ENCODE measurements at places on chromosomes 4 and X.

GRCh38 chrX:1587161-1587560 lies 4.2 kb upstream of the AKAP17A start:
- no peak for DNase-seq

DNA sequence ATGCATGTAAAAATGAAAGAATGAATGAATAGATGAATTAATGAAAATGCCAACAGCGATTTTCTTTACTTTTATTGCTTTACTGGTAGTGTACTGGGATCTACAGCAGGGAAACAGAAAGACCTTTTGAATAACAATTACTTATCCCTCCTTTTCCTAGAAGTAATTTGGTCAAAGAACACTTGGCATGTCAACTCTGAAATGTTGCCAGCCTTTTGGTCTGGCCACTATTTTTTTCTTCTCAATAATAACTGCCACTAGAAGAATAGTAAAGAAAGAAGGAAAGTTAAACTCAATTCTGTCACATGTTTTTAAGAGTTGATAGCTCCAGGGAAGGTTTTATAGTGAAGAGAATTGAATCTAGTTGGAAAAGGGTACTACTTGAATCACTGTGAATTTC lies 52.9 kb downstream of the EPHA5 start:
- no peak for DNase-seq

DNA sequence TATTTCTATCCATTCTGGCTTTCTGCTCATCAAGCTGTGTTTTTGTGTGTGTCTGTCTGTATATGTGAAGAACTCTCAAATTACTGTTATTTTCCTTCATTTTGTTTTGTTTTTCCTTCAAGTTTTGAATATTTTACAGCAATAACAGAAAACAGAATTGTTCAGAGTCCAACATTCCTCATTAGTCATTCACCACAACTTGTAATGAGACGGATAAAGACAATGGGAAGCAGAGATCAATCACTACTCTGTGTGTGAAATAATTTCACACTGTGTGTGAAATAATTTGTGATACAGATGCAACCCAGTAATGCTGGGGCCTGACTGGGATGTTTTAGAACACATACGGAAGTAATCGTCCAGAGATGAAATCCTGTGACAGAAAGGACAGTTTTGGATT lies 55.2 kb downstream of the HPGD start:
- DNase-seq, result no peak

- no peak for DNase-seq
Measured at GRCh38 chr4:72779241-72779640, 210.2 kb upstream of the ADAMTS3 start.

DNA sequence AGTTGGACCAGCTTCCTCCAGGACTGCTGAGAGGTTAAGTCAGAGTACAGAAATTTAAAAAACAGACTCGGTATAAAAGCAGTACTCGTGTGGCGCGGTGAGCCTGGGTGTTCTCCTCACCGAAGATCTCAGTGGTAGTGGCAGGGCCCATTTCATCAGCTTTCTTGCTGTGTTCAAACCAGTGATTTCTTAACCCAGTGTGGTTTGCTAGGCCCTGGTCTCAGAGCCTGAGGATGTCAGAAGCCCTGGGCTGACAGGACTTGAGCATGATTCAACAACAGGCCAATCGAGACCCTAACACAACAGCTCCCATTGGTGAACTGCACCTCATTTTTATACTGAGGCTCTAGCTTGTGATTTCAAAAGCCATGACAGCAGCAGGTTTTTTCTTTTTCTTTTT lies 23.2 kb downstream of the PRIMPOL start:
- no peak for DNase-seq

DNA sequence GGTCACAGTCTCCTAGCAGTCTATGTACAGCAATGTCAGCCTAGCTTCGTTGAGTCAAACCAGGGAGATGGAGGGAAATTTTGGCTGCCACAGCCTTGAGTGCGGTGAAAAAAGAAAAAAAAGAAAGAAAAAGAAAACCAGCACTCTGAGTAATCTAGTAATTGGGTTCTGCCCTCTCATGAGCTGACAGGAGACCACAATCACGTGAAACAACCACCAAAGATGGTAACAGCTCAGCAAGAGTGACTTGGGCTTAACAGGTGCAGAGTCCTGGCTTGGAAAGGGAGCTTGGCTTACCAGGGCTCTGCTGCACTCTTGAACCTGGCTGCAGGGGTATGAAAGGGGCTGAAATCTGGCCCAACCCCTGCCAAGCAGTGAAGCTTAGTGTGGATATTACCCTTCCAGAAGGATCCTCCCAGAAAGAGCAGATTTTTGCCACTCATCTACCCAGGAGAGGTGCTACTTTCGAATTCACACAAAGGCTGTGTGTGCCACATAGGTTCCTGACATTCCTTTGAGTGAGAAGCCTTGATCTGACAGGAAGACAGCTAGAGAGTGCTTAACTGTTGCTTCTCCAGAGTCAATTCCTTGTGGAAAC lies 350.3 kb downstream of the PTTG2 start:
- no peak for DNase-seq

DNA sequence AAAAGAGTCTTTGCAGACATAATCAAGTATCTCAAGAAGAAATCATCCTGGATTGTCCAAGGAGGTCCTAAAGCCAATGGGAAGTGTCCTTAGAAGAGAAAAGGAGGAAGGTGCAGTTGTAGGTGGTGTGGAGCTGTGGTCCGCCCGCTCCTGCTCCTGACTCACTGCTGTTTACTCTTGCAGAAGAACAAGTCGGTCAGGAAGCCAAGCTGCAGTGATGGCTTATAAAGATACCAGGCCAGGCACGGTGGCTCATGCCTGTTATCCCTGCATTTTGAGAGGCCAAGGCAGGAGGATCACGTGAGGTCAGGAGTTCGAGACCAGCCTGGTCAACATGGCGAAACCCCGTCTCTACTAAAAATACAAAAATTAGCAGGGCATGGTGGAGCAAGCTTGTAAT lies 66.4 kb upstream of the ATP6AP2 start:
- no peak for DNase-seq

DNA sequence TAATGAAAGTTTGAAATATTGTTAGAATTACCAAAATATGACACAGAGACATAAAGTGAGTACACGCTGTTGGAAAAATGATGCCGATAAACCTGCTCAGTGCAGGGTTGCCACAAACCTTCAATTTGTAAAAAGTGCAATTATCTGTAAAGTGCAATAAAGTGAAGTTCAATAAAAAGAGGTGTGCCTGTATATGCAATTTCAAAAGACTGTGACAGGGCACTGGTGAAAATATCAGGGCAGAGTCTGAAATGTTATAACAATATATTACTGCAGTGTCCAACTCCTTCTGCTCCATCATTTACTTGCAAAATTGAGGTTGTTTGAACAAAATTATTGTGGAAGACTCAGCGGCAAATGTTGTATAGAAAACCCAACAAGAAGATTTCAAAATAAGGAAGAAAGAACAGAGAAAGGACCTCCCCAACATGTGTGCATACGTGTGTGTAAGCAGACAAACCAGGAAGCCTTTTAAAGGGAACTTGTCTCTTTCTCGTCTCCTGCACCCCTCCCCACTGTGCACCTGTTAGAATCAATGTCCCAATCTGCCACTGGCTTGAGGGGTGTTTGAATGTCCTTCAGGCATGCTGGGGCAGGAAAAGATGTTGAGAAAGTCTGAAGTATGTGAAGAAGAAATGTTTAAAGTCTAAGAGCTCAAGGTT lies 96.2 kb downstream of the MAOB start:
- no peak for DNase-seq

DNA sequence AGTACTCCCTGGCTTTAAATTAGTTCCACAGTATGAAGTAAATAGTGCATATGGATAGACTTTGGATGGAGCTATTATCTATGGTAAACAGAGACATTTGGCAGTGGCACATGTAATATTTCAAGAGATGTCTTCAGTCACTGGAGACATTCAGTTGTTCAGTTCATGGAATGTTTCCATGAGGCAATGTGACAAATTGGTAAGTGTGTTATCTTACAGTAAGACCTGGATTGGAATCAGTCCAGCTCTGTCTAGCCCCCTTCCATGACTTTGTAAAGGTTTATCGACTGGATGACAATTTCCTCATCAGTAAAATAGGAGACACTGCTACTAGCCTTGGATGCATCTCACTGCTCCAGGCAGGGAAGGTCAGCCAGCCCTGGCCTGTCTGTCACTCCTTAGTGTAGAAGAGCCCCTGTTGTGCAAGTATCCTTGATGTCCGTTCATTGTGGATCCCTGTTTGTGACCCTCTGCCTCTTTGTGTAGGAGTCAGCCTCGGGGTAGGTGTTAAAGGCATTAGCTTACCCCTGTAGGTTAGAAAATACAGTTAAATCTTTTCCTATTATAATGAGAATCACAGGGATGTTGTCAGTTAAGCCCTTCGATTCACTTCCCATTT lies 335.9 kb downstream of the ANK2 start:
- DNase-seq, result no peak

- DNase-seq, result no peak
Measured at GRCh38 chrX:12488771-12489170, 302.4 kb upstream of the PRPS2 start.

DNA sequence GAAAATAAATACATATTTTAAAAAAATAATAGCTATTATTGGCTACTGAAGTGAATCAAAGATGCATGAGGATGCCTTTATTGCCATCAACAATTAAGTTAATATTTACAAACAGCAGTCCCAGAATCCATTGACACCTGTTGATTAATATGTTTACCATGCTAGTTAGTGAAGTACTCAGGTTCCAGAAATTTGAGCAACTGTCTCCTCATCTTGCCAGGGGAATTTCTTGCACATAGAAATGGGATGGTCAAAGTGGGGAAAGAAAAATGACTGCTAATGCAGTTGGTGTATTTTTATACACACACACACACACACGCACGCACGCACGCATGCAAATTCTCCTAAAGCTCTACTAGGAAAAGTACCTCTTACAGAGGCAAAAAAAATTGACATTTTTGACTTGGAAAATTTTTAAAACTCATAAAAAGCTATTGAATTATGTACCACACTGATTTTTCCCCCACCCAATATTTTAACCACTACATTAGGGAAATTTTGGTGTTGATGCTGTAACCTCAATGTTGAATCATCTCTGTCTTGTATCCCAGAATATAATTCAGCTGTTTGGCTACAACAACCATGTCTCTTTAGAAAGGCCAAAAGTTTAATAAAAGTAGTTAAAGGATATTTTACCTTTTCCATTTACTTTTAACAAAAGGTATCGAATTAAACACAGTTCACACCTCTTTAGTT lies 105.3 kb upstream of the TMEM150C start:
- DNase-seq, result no peak

DNA sequence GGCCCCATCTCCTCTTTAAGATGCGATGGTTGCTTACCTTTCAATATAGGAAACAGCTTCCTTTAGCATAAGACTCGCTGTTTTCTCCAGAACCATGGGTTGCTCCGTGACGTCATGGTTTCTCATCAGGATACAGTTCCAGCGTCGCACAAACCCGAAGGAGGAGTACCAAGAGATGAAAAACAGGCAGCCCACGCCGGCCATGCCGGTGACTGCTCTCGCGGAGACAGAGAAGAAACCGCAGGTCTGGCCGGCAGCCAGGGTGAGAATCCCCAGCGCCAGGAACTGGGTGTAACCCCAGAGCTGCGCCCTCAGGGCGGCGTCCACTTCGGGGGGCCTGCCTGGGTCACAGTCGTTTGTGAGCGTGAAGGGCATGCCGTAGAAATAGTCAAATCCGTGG lies 11.4 kb downstream of the ARSD start:
- DNase-seq, result no peak

DNA sequence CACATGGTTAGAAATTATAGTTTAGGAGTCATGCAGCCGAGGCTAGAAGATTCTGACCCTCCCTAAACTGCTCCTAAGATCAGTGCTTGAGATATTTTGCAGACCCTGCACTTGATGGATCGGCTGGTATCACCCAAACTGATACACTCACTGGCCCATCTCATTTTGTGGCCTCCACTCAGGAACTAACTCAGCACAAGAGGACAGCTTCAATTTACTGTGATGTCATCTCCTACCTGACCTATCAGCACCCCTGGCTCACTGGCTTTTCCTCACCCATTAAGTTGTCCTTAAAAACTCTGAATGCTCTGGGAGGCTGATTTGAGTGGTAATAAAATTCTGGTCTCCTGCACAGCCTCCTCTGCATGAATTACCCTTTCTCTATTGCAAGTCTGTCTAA lies 450.9 kb downstream of the PCDH10 start:
- DNase-seq, result no peak

DNA sequence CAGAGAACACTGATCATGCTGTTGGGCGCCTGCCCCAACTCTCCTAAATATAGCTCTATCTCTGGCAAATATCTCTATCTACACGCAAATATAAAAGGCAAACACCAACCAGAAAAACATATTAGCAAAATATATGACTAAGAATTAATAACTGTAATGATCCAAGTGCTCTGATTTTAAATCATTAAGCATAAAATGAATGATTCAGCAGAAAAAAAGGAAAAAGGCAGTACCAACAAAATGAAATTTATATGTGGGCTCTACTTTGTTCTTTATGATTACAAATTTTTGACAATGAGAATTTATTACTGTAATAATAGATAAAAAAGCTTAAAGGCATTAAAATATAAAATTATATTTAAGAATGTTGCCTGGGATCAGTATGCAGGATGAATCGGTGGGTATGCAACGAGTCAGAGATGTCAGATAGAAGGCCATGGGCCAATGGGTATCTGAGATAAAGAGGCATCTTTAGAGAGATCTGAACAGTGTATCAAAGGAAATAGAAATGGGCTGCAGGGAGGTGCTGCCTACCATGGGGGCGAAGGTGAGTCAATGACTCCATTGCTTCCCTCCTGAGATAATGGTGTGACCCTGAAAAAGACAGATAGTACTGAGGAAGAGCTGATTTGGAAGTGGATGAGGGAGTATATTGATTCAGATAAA lies 234.8 kb downstream of the SCFD2 start:
- no peak for DNase-seq

DNA sequence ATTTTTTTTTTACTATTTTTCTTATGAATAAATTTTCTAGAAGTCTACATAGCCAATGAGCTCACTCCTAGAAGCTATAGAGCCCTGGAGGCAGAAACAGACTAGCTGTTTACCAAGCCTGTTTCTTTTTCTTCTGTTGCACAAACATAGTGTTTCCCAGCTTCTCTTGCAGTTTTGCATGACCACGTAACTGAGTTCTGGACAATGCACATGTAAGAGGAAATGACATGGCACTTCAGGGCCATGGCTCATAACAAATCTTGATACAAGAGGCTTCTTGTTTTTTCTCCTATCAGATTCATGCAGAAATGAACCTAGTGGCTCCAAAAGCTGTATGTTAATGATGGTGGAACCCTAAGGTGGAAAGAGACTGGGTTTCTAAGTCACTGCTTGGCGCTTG lies 127.4 kb downstream of the ZNF330 start:
- peak; percentile 57 for DNase-seq

- no peak for DNase-seq
Measured at GRCh38 chrX:136687457-136687856, 39.5 kb downstream of the CD40LG start.

- peak; percentile 36 for DNase-seq
Measured at GRCh38 chrX:68895341-68895755, 66.5 kb downstream of the EFNB1 start.

DNA sequence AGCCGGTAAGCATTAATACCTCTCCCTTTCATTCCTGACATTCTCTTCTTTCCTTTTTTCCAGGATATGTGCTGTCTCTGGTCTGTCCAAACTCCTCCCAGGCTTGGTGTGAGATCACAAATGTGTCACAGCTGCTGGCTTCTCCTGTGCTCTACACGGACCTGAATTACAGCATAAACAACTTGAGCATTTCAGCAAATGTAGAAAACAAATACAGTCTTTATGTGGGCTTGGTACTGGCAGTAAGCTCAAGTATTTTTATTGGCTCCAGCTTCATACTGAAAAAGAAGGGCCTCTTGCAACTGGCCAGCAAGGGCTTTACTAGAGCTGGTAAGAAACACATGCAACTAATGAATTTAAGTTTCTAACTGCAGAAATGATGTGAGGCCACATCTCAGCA lies 8.4 kb downstream of the NIPAL1 start:
- no peak for DNase-seq
